ENCODE measurements at places on chromosomes 11 and 22.

DNA sequence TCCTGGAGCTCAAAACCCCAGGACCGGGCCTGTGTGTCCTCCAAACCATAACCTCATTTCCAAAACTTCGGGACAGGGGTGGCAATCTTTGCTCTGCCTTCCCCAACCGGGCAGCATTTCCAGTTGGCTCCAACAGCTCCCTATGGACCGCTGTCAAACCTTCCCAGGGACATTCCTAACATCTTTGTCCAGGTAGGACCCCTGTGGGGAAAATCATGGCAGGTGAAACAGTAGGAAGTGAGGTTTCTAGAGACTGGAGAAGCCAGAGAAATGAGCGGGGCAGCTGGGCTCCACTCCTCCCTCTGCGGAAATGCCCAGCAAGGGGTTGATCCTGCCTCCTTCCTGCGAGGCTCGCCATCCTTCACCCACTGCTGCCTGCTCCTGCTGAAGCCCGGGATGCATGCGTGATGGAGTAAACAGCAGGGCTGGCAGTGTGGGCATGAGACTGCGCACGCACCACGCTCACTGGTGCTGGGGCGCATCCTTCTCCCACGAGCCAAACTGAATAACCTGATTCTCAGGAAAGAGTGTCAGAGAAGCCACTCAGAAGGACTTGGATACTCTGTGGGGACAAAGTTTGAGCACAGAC lies 136.4 kb downstream of the BUD13 start:
- no peak for DNase-seq

DNA sequence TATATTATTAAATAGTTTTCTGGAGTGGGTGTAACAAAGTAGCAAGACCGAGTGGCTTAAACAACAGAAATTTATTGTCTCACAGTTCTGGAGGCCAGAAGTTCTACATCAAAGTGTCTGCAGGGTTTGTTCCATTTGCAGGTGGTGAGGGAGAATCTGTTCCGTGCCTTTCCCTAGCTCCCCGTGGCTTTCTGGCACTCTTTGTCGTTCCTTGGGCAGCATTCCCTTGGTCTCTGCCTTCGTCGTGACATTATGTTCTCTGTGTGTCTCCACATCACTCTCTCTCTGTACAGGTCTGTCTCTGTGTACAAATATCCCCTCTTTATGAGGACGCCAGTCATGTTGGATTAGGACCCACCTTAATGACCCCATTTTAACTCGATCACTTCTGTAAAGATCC lies 38.2 kb downstream of the LDLRAD3 start:
- no peak for DNase-seq

GRCh38 chr11:35605706-35606105 lies 12.6 kb upstream of the FJX1 start:
- DNase-seq, result no peak

DNA sequence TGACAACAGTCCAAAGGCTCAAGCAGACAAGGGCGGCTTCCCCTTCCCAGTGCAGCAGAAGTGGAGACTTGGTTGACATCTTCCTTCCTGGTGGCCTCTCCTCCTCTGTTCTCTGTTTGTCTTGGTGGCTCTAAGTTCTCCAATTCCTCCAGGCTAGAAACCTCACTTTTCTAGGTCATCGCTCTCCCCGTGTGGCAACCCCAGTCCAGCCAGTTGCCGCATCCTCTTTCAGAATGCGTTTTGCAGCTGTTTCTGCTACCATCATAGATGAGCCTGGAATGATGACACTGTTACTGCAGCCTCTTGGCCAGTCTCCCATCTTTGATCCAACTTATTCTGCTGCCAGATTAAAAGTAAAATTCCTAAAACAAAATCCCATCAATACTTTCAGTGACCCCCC lies 201.5 kb downstream of the TRIM29 start:
- DNase-seq, result no peak

- DNase-seq, result no peak
These were observed 4.8 kb upstream of the ARHGEF12 start for GRCh38 chr11:120331301-120331996.

- DNase-seq, result no peak
These were observed 25.4 kb upstream of the ADORA2A start for GRCh38 chr22:24401931-24402367.

- no peak for DNase-seq
These were observed 89.0 kb upstream of the GRK3 start for GRCh38 chr22:25475257-25476022.

DNA sequence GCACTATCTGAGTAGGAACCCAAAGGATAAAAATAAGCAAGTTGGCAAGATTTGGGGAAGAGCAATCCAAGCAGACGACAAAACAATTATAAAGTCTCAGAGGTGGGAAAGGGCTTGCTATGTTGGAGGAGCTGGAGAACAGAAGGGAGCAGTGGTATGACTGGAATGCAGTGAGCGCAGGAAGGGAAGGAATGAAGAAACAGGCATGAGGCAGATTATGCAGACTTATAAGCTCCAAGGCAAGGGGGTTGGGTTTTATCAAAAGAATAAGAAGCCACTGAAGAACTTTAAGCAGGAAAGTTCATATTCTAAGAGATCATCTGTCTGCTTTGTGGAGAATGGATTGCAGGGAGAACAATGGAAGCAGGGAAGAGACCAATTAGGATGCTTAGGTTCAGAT lies 31.7 kb downstream of the PGM2L1 start:
- no peak for DNase-seq

- DNase-seq, result no peak
These were observed 124.3 kb downstream of the DBX1 start for GRCh38 chr11:20035701-20036601.

- no peak for DNase-seq
These were observed 237.5 kb downstream of the MIAT start for GRCh38 chr22:26894766-26895485.

- no peak for DNase-seq
These were observed 14.7 kb downstream of the GLYATL2 start for GRCh38 chr11:58829786-58830185.

GRCh38 chr11:22510010-22510409 lies 115.6 kb downstream of the FANCF start:
- DNase-seq, result no peak

DNA sequence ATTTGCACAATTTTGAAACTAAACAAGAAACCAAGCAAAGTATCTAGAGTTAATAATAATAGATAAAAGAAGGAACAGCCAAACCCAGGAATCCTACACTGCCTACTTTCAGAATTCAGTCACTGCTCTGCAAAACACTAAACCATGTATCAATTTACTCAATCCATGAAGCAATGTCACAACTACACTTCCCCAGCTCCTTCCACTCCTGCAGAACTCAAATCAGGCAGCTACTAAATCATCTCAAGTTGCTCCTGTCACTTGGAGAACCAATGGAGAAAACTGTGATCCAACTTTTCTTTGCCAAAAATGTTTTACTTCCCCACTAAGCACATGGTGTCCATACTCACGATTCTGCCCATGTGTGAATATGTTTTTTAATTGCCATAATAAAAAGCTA lies 24.9 kb upstream of the C11orf58 start:
- DNase-seq, result no peak

- DNase-seq, result no peak
These were observed 32.1 kb upstream of the CLPB start for GRCh38 chr11:72466410-72466809.

- no peak for DNase-seq
These were observed 47.9 kb downstream of the CDKN1C start for GRCh38 chr11:2837651-2838050.

DNA sequence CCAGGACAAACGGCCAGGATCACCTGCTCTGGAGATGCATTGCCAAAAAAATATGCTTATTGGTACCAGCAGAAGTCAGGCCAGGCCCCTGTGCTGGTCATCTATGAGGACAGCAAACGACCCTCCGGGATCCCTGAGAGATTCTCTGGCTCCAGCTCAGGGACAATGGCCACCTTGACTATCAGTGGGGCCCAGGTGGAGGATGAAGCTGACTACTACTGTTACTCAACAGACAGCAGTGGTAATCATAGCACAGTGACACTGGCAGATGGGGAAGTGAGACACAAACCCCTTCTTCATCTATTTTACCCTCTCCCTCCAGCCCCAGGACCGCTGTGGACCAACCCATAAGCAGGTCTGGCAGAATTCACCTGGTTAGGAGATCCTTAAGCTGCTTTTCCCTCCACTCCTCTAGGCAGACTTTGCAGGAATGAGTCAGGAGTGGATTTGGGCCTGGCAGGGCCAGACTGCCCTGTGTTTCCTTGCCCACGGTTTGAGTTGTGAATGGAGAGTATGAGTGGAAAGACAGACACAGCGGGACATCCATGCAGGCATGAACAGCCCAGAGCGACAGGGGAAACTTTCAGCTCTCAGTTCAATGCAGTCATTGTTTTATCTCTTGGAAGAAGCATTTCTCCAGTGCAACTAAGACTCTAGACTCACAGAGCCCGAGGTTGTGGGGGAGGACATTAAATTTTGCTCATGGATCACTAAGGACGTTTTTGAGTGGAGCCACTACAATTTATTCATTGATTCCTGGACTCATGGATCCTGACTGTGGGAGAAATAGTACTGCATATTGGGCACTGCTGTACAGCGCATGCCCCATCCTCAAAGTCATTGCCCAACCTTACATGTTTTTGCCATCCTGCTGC lies 75.3 kb upstream of the IGLL5 start:
- DNase-seq, result no peak

- no peak for DNase-seq
These were observed 50.5 kb downstream of the SMCO4 start for GRCh38 chr11:93492464-93493251.

GRCh38 chr11:6319704-6320410 lies 444 bp downstream of the CAVIN3 start:
- peak; percentile 66 for DNase-seq

GRCh38 chr11:69567951-69568808 lies 72.8 kb upstream of the CCND1 start:
- no peak for DNase-seq

- DNase-seq, result no peak
These were observed 6.2 kb downstream of the PANX1 start for GRCh38 chr11:94134651-94135512.

- peak; percentile 57 for DNase-seq
These were observed 15.7 kb downstream of the NUP50 start for GRCh38 chr22:45179276-45180049.

DNA sequence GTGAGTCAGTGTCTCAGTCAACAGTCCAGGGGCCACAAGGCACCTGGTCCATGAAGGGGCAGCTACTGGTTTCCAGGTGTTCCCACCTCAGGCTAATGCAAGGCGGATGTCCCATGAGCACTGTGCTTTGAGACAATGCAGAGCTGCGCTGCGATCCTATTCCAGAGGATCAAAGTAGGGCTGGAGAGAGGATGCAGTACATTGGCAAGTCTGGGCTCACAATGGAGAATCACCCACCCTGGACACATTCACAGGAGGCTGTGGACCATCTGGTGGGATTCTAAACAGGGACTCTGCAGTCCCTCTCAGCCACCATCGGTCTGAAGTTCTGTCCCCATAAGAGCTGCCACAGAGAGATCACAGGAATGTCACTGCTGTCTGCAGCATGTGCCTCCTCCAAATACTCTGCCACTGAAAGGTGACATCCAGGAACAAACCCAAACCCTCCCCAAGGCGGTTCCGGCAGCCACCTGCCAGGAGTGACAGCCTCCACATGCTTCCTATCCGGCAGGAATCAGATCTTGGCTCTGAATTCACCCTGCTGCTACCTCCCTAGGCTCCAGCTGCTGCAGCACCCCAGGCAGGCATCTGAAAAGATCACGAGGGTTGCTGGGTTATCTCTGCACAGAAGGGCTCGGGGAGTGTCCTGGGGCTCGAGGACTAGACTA lies 45.3 kb upstream of the SERPIND1 start:
- DNase-seq, result no peak

- DNase-seq, result no peak
These were observed 418.7 kb upstream of the CADM1 start for GRCh38 chr11:115922876-115923275.

- no peak for DNase-seq
These were observed 47.9 kb downstream of the ARHGAP32 start for GRCh38 chr11:129144256-129144655.

DNA sequence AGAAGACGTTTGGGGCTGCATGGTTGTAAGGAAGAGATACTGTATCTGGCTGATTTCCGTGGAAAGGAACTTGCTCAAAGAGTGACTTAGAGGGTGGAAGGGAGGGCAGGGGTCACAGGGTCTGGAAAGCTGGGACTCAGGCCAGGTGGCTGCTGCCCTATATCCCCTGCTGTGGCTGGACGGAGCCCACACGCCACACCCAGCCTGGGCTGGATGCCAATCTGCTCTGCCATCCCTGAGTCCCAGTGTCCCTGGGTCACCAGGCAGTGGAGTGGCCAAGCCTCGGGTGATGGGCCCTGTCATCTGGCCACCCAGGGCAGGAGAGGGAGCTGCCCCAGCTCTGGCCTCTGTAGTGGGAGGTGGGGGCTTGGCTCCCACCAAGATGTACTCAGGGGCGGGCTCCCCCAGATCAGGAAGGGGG lies 26.5 kb upstream of the KRTAP5-7 start:
- no peak for DNase-seq

GRCh38 chr11:102367364-102367763 lies 20.4 kb downstream of the BIRC2 start:
- DNase-seq, result no peak

DNA sequence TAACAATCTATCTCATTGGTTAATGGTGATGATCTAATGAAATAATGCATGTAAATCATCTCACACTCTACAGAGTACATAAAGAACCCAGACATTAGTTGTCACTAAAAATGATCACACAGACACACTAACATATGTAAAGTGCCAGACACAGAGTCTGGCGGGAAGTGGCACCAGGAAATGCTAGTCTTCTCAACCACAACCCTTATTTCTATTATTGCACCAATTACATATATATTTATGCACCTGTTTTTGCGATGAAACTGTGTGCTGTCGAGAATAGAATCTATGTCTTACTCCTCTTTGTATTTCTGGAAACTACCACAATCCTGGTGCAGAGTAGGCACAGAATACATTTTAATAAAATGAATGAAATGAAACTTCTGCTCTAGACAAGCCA lies 25.9 kb upstream of the POU2AF3 start:
- no peak for DNase-seq

- no peak for DNase-seq
These were observed 21.2 kb downstream of the TMEM123 start for GRCh38 chr11:102431404-102431803.

DNA sequence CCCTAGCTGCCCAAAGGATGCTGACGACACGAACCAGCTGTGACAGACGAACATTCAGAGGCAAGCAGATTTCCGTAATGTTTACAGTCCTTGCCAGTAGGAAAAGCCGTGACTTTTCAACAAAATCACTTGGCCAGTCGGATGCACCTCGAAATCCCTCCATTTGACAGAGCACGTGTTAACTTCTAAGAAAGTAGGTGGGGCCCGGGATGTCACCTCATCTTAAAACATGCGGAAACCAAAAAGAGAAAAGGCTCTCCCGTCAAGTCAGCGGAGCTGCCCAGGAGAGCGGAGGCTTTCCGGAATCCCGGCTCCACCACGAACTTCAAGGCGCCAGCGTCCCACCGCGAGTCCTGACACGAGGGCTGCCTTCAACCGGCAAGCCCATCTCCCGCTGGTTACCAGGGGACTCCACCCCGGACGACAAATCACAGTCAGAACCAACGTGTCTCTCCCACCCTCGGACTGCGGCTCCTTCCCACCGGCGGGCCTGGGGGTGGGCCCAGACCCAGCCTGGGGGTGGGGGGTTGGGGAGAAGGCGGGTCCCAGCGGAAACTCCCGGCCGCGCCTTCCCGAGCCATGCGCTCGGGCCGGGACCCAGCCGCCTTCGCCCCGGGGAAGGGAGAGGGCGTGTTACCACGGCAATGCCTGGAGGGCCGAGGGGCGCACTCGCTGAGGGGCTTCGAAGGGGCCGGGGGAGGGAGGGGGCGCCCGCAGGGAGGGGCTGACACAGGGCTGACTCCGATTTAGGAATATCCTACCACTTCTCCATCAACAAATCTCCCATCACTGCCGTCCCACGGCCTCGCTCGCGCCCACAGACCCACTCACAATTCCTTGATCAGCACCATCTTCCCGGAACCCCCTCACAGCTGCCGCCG lies 475 bp downstream of the PITPNB start:
- peak; percentile 34 for DNase-seq
